ENCODE measurements at places on chromosomes 3 and 15. TPM values are rescaled to one million over a fixed set of nuclear protein-coding genes. Genes with fewer than 3 reads are reported as not detected.

DNA sequence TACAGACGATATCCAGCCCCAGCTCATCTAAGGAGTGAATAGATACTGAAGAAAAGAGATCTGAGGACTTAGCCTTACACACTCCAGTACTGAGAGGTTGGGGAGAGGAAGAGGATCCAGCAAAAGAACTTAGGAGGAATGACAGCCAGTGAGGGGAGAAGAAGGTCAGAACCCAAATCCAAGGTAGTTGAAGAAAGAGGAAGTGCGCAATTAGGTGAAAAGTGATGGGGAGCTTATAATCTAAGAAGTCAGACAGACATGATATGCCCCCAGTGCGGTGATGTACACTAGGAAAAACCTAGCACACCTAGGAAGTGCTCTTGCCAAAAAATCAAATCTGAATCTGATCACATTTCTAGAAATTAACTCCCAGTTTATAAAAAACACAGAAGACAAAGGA is 20.6 kb downstream of the ENTPD3 start:
- H3K4me1 ChIP-seq: no peaks in the 10 kb centered on the region
- no peak overlapping the region for H3K27ac ChIP-seq
- no peaks in the 10 kb centered on the region for H3K27me3 ChIP-seq
- no peak overlapping the region for H3K4me3 ChIP-seq

GRCh38 chr3:184584464-184584891 is 22.9 kb downstream of the EPHB3 start:
- no peak for DNase-seq
- H3K4me1 ChIP-seq: no peaks in the 10 kb centered on the region
- no peaks in the 10 kb centered on the region for H3K36me3 ChIP-seq
- H3K4me3 ChIP-seq: peak overlapping the region; percentile 71
- H3K27me3 ChIP-seq: peaks cover 54% of the 10 kb centered on the region

The ACSBG1 gene
- total RNA-seq: 6.1 TPM

DNA sequence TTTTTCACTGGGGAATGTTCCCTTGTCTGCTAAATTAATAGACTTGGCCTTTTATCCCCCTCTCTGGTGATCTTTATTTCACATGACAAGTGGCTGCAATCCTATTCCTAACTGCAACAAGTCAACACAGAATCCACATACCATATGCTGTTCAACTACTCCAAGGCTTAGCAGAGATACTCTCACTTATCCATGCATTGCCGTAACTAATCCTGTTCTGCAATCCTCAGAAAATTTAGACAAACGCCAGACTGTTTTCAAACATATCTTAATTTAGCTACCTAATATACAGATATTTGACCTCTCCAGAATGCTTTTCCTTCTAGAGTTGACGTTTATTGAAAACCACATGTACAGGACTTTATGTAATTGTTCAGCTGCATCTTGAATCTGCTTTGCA is 37.9 kb downstream of the EID1 start:
- no peaks in the 10 kb centered on the region for H3K27me3 ChIP-seq
- no peak overlapping the region for H3K27ac ChIP-seq
- H3K36me3 ChIP-seq: no peaks in the 10 kb centered on the region
- no peak for DNase-seq
- no peaks in the 10 kb centered on the region for H3K4me1 ChIP-seq

DNA sequence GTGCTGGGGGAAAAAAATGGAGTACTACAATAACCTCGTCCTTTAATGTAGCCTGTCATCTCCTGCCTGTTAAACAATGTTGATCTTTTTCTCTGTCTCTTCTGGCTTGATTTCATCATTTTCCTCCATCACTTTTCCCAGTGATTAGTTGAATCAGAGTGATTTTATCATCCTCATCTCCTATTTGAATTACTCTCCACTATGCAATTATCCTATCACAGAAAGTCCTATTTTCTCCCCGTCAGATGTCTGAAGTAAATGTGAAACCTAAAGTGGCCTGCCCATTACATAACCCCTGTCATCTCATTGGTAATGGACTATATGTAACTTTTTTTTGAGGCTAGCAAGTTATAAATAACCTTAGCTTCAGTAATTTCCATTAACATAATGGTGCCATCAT is 201.8 kb downstream of the CACNA2D3 start:
- H3K4me1 ChIP-seq: peaks cover 3% of the 10 kb centered on the region
- H3K27me3 ChIP-seq: no peaks in the 10 kb centered on the region
- no peak overlapping the region for H3K27ac ChIP-seq
- no peaks in the 10 kb centered on the region for H3K36me3 ChIP-seq
- DNase-seq: no peak

The IL17RD gene
- 48.9 TPM for total RNA-seq

DNA sequence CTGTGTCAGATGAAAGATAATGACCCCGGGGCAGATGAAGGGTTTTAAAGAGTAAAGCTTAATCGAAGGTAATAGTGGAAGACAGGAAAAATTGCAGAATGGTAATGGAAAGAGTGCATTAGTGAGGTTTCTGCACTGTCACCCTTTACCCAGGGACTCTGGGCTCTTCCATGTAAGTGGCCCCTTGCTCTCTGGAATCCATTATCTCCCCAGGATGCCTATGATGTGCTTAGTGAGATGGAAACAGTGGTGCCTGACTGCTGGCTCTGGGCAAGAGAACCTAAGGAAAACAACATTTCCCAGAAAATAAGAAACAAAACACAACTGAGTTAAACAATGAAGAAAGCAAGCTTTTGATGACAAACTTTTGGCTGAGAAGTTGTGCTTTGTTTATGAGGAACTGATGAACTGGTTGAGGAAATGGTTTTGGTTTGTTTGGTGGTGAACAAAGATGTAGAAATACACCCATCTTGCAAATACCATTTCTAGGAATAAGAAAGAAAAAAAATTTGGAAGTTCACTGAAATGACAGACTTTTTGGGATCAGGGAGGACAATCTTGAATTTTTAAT is 119.9 kb upstream of the RASGRP1 start:
- no peaks in the 10 kb centered on the region for H3K4me1 ChIP-seq
- no peaks in the 10 kb centered on the region for H3K27me3 ChIP-seq
- no peaks in the 10 kb centered on the region for H3K36me3 ChIP-seq
- no peak for DNase-seq

DNA sequence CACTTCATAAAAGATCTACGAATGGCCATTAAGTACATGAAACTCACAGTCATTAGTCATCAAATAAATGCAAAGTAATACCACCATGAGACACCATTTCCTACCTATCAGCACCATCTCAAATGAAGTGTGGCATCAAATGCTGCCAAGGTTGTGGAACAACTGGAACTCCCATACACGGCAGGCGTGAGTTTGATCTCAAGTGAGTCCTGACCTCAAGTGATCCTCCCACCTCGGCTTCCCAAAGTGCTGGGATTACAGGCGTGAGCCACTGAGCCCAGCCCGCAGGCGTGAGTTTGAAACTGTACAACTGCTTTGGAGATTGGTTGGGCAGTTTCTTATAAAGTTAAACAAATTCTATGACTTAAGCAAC is 28.8 kb upstream of the HDAC11 start:
- no peak for DNase-seq
- no peaks in the 10 kb centered on the region for H3K27me3 ChIP-seq
- H3K4me1 ChIP-seq: peaks cover 4% of the 10 kb centered on the region
- peak overlapping the region; percentile 57 for H3K4me3 ChIP-seq
- no peaks in the 10 kb centered on the region for H3K36me3 ChIP-seq

The GOLGA6D gene
- total RNA-seq: 0.73 TPM

DNA sequence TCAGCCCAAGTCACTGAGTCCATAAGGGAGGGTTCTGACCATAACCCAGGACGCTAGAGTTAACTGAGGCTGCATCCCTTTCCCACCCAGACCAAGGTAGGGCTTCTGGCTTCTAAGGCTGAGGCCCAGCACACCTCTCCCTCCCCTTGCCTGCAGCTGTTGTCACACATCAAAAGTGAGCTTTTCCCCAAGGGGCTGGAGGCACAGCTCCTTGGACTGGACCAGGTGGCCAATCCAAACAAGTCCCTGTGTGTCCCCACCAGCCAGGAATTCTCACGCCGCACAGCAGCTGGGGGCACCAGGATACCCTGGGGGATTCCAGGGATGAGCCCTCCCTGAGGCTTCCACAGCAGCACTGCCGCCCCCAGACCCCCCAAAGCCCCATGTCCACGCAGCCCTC is 22.3 kb upstream of the ISLR2 start:
- no peak overlapping the region for H3K4me3 ChIP-seq
- no peaks in the 10 kb centered on the region for H3K27me3 ChIP-seq
- H3K36me3 ChIP-seq: no peaks in the 10 kb centered on the region
- no peak overlapping the region for H3K27ac ChIP-seq
- DNase-seq: no peak
- no peaks in the 10 kb centered on the region for H3K4me1 ChIP-seq

DNA sequence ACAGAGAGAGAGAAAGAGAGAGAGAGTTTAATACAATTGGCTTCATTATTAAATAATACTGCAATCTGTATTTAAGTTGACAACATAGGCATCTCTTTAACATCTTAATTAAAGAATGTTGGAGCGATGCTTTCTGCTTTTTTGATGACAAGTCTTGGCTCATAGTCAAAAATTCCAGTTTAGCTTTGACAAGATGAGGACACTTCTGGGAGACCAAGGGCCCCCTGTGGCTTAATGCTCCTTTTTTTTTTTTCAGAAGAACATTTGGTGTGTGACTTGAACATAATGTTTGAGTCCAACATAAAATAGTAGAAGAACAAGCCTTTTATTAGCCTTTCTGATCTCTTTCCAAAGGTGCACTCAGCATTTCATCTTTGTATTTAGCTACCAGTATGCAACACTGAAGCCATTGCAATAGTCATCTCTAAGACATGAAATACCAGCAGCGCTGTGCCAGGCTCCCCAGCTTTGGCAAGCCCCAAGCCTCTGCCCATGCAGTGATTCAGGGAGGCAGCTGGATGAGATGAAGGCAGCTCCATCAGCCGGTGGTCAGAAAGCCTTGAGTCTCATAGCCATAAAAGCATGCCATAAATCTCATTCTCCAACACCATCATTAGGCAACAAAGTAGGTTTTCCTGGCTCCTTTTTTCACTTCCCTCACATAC is 349.4 kb upstream of the SEMA6D start:
- no peak overlapping the region for H3K4me3 ChIP-seq
- no peaks in the 10 kb centered on the region for H3K36me3 ChIP-seq
- no peaks in the 10 kb centered on the region for H3K4me1 ChIP-seq
- DNase-seq: no peak
- H3K27me3 ChIP-seq: no peaks in the 10 kb centered on the region
